ENCODE measurements at places on chromosomes 3 and 15.

GRCh38 chr3:110567029-110567428, 504.6 kb upstream of the NECTIN3 start:
- no peak for DNase-seq

DNA sequence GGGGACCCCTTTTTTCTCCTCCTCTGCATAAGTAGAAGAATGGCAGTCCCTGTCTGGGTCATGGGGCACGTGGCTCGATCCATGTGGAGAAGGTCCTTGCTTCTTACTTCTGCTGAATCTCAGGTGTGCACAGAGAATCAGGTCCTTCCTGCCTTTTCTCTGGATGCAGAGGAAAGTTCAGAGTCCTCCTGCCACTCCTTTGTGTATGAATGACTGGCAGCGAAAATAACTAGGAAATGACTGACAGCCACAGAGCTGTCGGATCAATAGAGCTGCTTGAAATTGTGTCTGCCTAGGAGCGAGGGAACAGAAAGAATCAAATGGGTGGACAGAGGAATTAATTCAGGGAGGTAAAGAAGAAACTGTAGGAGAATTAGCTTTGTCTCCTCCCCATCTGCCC, 49.6 kb upstream of the ROPN1 start:
- DNase-seq: no peak

DNA sequence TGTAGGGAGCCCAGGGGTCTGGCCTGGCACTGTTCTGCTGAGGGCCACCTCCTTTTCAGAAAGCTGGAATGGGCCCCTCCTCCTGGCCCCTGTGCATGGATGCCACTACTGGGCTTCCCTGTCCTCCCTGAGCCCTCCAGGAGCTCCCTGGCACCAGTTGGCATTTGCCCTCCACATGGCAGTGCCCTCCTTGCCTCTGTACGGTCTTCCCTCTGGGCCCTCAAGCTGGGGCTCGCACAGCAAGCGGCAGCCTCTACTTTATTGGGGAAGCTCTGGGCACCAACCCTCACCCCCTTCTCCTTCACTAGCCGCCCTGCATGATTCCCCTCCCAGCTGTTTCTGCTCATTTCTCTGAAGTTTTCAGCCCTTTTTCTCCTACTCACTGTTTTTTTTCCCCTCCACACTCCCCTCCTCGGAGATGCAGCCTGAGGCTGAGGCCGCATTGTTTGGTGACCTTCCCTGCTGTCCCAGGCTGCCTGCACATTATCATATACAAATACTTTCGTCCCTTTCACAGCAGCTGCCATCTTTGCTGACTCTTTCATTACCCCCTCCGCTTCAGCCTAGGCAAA, 127.3 kb downstream of the EEFSEC start:
- no peak for DNase-seq

GRCh38 chr3:45137656-45138181, 8.5 kb downstream of the CDCP1 start:
- DNase-seq: no peak

- DNase-seq: no peak
These were observed 731.1 kb downstream of the EDEM1 start for GRCh38 chr3:5918626-5919025.

GRCh38 chr3:85495602-85496001, 536.8 kb downstream of the CADM2 start:
- no peak for DNase-seq

DNA sequence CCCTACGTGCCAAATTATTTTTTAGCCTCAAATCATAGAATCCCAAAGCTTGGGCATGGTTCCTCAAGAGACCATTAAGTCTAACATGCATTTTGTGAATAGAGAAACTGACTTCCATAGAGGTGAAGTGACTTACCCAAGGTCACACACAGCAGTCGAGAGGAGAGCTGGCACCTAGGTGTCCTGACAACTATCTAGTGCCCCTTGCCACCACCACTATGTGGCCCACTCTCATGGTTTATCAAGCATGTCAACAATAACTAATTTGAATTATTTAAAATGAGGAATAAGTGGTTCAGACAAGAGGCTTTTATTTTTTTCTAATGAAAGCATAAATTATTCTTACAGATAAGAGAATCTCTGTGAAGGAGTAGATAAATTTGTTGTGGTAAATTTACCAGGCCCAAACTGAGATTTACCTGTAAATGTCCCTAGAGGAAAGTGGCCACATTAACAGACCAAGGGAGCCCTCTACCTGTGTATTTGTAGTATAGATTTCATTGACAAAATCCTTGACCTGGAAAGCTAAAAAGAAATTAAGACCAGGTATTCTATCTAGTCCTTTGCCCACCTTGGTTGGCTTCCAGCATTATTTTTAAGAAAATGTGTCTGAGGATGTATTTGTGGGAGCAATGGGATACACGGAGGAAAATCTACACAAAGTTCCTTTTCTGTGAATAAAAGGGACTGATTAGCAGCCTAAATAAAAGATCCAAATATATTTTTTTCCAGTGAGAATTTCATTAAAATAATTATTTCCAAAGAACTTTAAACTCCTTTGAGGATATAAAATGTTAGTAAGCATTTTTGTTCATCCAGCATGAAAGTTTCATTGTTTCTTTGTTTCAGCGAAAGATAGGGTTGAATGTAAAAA, 49.1 kb downstream of the IQCH start:
- no peak for DNase-seq

- DNase-seq: no peak
These were observed 73.7 kb upstream of the CNTN6 start for GRCh38 chr3:1019157-1019556.

DNA sequence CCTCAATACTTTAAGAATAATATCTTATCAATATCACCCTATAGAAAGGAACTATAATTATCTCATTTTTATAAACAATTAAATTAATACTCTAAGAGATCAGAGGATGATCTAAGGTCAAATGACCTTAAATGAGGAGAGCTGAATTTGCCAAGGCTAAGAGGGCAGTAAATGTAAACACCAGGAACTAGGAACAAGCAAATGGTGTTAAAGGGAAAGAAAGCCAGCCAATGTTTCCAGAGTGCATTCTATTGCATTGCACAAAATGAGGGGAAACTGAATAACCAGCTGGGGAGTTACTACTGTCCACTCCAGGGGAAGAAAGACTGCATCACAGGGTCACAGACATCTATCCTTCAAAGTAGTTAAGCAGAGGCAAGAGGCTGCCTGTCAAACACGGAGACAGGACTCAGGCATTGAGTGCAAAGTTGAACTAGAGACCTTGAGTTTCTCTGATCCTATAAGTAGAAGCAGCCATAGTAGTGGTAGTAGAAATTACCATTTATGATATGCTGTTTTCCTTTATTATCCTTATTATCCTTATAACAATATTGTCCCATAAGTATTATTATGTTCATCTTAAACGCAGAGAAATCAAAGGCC, 466.4 kb downstream of the MAGI1 start:
- DNase-seq: no peak

DNA sequence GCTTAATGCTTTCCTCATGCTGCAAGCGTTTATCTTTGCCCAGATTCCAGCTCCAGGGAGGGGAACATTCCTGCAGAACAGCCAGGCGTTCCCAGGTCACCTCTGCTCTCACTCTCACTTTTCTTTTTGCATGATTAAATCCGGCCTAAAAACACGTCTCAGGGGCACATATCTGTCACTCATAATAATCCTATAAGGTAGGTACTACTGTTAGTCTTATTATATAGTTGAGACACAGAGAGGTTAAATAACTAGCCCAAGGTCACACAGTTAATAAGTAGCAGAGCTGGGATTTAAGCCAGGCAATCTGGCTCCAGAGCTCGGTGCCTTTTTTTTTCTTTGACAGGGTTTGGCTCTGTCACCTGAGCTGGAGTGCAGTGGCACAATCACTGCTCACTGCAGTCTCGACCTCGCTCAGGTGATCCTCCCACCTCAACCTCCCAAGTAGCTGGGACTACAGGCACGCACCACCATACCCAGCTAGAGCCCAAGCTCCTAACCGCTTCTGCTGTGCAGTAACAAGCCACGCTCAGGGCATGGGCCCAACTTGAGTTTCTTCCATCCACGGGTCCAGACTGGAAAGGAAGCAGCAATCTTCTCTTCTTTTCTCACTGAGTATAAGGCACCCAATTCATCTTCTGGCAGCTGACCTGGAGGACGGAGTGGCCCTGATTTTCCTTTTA, 96.5 kb downstream of the LIPC start:
- DNase-seq: no peak
